ENCODE measurements at places on chromosomes 16 and 17.

DNA sequence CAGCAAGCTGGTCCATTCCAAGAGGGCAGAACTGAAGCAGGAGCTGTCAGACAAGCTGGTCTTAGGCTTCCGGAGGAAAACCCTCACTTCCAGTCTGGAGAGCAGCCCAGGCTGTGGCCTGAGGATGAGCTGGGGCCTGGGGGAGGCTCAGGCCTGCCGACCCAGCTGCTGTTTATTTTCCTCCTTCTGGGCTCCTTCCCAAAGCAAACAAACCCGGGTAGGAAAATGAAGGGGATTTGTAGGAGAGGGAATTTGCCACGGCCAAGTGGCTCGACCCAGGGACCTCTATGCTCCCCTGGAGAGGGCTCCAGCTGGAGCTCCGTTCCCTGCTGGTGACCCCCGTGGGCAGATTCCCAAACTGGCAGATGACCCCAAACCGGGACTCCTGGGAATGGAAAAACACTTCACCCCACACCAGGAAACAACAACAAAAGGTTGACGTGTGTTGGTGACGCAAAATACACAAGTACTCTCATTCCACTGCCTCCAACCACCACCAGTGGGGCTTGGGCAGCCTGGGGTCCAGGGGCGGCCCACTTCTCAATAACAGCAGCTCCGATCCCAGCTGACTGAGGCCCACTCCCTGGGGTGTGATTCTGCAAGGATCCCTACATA lies 8.8 kb downstream of the JUP start:
- DNase-seq: no peak

- DNase-seq: no peak
Observed at GRCh38 chr17:75619506-75620431, 13.5 kb upstream of the SMIM5 start.

- no peak for DNase-seq
Observed at GRCh38 chr17:59287452-59287851, 44.0 kb upstream of the YPEL2 start.

GRCh38 chr17:12928736-12929135 lies 89.1 kb downstream of the ELAC2 start:
- DNase-seq: no peak
